ENCODE measurements at places on chromosomes 5 and 9.

DNA sequence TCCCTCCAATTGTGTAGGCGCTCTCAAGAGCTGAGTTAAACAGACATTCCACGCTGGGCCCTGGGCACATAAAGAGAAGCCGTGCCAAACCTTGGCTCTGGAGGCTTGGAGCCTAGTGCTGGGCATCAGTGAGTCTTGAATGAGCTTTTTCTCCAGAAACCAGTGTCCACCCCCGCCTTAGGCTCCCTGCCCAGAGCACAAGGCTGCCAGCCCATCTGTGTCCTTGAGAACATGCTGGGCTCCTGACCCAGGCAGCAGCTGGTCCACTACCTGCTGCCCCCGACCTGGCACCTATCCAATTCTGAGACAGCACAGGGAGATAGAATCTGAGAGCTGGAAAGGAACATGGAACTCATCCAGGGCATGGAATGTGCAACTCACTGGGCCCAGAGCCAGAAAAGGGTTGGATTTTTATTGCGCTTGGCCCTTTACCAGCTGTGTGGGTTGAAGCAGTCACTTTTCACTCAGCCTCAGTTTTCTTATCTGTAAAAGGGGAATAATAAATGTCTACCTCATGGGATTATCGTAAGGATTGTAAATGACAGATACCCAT, 92.4 kb upstream of the CPLX2 start:
- H3K36me3 ChIP-seq = no peaks in the 10 kb centered on the region
- DNase-seq = peak; percentile 40
- H3K4me3 ChIP-seq = no peak overlapping the region
- H3K4me1 ChIP-seq = no peaks in the 10 kb centered on the region
- H3K27me3 ChIP-seq = peaks cover 3% of the 10 kb centered on the region
- H3K27ac ChIP-seq = no peak overlapping the region

DNA sequence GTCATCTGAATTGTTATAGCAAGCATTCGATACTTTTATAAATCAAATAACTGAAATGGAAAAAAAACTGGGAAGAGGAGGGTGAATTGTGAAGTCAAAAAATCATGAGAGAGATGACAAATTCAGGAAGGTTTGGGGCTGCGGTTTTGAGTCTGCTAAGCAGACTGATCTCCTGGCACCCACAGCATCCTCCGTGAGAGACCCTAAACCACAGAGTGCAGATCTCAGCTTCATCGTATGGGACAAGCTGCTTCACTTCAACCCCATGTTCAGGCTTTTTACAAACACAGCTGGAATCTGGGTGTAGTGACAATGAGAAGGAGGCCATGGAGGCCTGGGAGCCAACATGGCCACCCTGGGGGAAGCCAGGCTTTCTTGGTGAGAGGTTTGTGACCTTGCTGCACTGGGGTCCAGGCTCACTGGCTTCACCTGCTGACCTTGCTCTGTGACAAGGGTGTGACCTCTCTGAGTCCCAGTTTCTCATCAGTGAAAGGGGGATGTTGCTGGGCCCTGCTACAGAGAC, 19.4 kb downstream of the USP20 start:
- no peaks in the 10 kb centered on the region for H3K4me1 ChIP-seq
- no peak overlapping the region for H3K27ac ChIP-seq
- no peak for DNase-seq
- peaks cover 12% of the 10 kb centered on the region for H3K36me3 ChIP-seq
- H3K4me3 ChIP-seq = no peak overlapping the region

DNA sequence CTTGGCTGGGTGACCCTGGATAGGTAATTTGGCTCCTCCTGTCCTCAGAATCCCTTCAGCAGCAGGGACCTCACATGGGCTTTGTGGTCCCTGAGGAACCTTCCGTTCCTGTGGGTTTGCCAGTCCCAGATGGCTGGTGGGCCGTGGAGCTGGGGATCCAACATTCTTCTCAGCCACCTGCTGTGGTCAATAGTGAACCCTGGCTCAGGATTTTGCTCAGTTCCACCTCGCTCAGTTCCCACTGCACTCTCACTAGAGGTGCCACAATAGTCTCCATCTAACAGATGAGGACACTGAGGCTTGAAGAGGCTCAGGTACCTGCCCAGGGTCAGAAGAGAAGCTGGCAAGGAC, 17.1 kb upstream of the SPOUT1 start:
- H3K36me3 ChIP-seq = no peaks in the 10 kb centered on the region
- no peak overlapping the region for H3K27ac ChIP-seq
- H3K4me3 ChIP-seq = no peak overlapping the region
- H3K27me3 ChIP-seq = no peaks in the 10 kb centered on the region

DNA sequence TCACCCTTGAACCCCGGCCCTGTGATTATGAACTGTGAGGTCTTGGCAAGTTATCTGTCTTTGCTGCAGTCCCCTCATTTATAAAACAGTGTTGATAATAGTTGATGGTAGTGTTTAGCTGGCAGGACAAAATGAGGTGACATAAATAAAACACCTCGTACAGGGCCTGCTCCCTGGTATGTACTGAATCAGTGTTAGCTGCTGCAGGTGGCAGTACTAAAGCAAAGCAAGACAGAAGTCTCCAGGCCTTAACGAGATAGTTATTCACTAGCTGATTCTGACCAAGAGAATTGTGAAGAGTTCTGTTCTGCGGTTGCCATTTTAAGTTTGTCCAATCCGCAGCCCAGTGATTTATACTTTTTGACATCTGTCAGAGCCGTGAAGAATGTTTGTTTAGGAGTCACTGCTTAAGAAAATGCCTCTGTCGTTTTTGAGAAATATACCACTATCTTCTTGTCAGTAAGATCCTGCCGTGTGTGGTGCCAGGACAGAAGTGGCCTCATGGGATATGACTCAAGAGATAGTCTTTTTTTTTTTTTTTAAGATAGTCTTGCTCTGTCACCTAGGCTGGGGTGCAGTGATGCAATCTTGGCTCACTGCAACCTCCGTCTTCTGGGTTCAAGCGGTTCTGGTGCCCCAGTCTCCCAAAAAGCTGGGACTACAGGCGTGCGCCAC, 75.9 kb downstream of the KDM4C start:
- H3K4me3 ChIP-seq = no peak overlapping the region
- no peak for DNase-seq
- H3K27ac ChIP-seq = no peak overlapping the region
- no peaks in the 10 kb centered on the region for H3K27me3 ChIP-seq

DNA sequence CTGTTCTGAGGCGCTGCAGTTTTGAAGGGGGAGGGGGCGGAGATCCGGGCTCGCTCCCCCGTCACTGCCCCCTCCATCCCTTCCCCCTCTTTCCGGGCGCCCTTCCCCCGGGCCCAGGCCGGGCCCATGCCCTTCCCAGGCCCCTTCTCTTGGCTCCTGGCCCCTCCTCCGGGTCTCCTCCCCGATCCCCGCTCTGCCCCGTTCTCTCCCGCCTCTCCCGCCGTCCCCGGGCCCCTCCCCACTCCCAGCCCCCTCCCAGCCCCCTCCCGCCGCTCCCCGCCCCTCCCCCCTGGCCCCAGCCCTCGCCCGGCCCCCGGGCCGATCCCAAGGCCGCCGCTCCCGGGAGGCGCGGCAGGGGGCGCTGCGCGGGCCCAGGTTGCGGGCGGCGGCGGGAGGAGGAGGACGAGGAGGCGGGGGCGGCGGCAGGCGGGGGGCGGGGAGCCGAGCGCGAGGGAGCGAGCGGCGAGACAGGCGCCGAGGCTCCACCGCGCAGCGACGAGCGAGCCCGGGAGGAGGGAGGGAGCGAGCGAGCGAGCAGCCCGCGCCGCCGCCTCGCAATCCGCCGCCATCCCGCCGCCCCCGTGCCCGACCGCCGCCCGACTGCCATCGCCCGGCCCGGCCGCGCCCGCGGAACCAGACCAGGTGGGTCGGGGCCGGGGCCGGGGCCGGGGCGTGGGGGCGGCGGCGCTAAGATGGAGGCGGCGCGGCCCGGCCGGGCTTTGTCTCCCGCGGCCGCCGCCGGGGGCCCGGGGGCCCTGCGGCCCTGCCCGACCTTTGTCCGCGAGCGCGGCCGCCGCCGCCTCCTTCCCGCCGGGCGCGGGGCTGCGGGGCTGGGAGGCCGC, at the start of gene PRRC2B:
TSS of gene PRRC2B (plus strand) at position 465 of the 842 bp plus-strand sequence. CDS start 36,059 bp downstream, outside the sequence.
- H3K36me3 ChIP-seq = no peaks in the 10 kb centered on the region
- H3K4me1 ChIP-seq = peaks cover 25% of the 10 kb centered on the region
- H3K27me3 ChIP-seq = no peaks in the 10 kb centered on the region
- peak; percentile 83 for DNase-seq
- H3K4me3 ChIP-seq = peak within 1 kb of the TSS; percentile 79

GRCh38 chr5:3341446-3342240, 254.0 kb upstream of the IRX1 start:
- no peak overlapping the region for H3K27ac ChIP-seq
- H3K27me3 ChIP-seq = no peaks in the 10 kb centered on the region
- no peaks in the 10 kb centered on the region for H3K36me3 ChIP-seq
- H3K4me3 ChIP-seq = no peak overlapping the region
